ENCODE measurements at places on chromosomes 3 and 15. TPM values are rescaled to one million over a fixed set of nuclear protein-coding genes. Genes with fewer than 3 reads are reported as not detected.
A peak's percentile ranks its signal among the peaks of the same experiment; 100 is the strongest.

SLCO3A1 gene
- total RNA-seq = 12.9 TPM

DNAH12 gene
- 0.99 TPM for total RNA-seq

RTP4 gene
- 3.6 TPM for total RNA-seq

SAMMSON gene
- 2.1 TPM for total RNA-seq

DNA sequence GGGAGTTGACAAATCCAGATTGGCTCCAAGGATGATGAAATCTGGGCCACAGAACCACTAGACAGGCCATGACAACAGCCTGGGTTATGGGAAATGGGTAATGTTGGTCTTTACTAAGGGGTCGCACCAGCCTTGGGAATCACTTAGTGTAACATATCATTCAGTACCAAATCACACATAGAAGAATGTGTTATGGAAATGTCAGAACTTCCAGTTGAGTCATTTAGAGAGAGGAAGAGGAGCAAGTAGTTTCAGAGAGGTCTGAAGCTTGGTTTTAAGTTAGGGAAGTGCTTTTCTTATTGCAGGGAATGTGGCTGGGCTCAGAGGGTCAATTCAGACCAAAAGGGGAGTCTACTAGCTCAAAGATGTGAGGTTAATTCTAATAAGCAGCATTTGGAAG, 241.6 kb upstream of the ZPLD1 start:
- H3K36me3 ChIP-seq = no peaks in the 10 kb centered on the region
- no peak overlapping the region for H3K4me3 ChIP-seq
- H3K4me1 ChIP-seq = peaks cover 34% of the 10 kb centered on the region
- H3K27me3 ChIP-seq = no peaks in the 10 kb centered on the region
- no peak overlapping the region for H3K27ac ChIP-seq

GRCh38 chr3:72408983-72409779, 439.1 kb downstream of the SHQ1 start:
- no peak for DNase-seq
- no peaks in the 10 kb centered on the region for H3K36me3 ChIP-seq
- H3K4me3 ChIP-seq = no peak overlapping the region
- no peaks in the 10 kb centered on the region for H3K27me3 ChIP-seq
- H3K27ac ChIP-seq = no peak overlapping the region
- peaks cover 33% of the 10 kb centered on the region for H3K4me1 ChIP-seq

DNA sequence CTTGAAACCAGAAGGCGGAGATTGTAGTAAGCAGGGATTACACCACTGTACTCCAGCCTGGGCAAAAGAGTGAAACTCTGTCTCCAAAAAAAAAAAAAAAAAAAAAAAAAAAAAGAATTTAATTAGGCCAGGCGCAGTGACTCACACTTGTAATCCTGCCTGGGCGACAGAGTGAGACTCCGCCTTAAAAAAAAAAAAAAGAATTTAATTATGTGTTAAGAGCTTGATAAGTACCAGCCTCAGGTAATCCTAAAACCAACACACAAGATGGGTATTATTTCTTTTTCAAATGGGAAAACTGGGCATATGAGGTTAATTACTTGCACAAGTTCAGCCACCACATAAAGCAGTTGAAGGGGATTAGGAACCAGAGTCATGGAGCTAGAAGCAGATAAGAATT, 49.0 kb downstream of the PBRM1 start:
- H3K27ac ChIP-seq = no peak overlapping the region
- DNase-seq = no peak
- no peak overlapping the region for H3K4me3 ChIP-seq

DNA sequence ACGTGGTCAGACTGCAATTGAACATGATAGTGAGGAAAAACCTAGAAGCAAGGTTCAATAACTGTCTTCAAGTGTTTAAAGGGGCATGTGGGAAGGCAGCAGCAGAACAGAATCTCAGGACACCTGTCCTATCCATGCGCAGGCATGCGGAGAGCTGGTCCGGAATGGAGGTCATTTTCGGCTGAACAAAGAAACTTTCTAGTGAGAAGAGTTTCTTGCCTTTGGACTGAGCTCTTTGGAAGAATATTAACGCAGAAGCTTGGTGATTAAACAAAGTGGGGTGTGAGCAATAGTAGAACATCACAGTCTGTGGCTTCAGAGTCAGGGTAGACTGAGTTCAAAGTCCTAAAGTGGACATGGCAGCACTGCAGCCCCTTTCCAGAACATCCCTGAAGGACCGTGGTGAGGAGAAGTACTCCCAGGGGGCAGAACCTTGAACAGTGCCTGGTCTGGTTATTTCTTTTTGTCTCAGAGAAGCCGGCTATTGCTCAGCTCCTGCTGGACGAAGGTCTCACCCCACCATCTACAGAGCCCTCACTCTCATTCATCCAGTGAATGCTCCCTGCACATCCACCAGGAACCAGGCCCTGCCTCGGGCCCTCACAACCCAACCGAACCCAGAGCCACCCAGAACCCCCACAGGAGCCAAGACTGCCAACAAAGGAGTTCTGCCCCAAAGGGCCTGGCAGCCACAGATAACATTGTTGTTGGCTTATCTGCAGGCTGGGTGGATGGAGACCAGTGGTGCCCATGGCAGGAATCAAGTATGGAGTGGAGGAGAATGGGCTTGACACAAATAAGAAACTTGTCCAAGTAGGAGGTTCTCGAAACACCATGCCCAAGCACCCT, 2.8 kb upstream of the SSUH2 start:
- no peak for DNase-seq
- no peak overlapping the region for H3K27ac ChIP-seq
- no peaks in the 10 kb centered on the region for H3K36me3 ChIP-seq
- no peaks in the 10 kb centered on the region for H3K4me1 ChIP-seq

- no peaks in the 10 kb centered on the region for H3K36me3 ChIP-seq
- no peaks in the 10 kb centered on the region for H3K27me3 ChIP-seq
- H3K4me3 ChIP-seq = no peak overlapping the region
- H3K4me1 ChIP-seq = peaks cover 15% of the 10 kb centered on the region
- no peak overlapping the region for H3K27ac ChIP-seq
Measured at GRCh38 chr3:160447544-160447943, 2.0 kb downstream of the TRIM59 start.

DNA sequence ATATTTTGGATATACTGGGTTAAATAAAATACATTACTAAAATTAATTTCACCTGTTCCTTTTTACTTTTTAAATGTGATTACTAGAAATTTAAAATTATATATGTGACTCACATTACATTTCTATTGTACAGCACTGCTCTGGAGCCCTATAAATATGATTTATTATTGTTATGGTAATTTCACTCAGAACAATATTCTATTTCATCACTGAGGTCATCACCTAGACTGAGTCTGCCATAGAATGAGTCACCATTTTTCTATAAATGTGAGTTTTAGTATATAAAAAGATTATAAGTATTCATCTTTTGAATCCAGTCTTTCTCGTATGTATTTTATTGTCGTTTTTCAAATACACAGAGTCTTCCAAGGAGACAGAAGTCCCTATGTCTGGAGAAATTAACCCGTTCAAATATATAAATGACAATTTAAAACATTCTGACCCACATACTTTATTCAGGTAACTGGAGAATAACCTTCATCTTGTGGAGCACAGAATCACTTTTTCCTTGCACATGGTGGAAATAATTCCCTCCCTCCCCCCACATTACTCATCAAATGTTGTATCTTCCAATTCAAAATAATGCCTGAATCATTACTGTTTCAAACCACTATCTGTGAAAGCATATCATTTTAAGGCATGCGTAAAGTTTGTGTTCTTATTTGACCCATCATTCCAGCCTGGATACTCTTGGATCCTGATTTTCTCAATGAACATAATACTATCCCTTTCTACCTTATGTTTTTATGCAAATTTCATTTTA, 30.0 kb downstream of the CHST14 start:
- H3K27ac ChIP-seq = no peak overlapping the region
- no peaks in the 10 kb centered on the region for H3K4me1 ChIP-seq
- no peak overlapping the region for H3K4me3 ChIP-seq
- no peaks in the 10 kb centered on the region for H3K36me3 ChIP-seq
- DNase-seq = no peak

- H3K27ac ChIP-seq = no peak overlapping the region
- no peaks in the 10 kb centered on the region for H3K4me1 ChIP-seq
- no peak overlapping the region for H3K4me3 ChIP-seq
- no peaks in the 10 kb centered on the region for H3K36me3 ChIP-seq
Measured at GRCh38 chr3:42970557-42970956, 8.6 kb upstream of the GASK1A start.

- no peaks in the 10 kb centered on the region for H3K4me1 ChIP-seq
- no peak for DNase-seq
Measured at GRCh38 chr3:187274977-187275338, 16.6 kb downstream of the MASP1 start.

DNA sequence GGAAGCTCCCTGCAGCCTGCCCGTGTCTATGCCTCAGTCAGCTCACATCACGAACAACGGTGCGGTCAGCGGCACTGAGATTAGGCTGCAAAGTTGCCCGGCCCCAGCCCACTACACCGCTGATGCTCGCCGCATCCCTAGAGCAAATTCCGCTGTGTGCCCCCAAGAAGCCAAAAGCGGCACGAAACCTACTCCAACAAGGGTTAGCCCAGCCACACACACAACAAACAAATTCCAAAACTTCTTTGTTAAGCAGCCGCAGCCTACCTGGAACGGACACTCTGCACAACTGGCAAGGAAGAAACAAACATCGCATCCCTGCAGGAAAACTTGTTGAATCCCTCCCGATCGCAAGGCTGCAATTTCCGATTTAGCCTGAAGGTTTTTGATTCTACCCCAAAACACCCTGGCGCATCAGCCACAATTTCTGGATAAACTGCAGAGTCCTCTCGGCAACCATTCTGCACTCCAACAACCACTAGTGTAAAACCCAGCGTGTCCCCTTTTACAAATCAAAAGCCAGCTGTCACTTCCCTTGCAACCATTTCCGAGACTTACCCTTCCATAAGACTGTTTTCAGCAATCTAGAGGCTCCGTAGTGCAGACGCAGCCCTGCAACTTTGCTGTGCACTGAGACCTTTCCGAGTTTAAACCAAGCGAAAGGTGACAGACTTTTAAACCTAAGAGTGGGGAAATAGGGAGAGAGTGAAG, 449 bp downstream of the ROBO1 start:
- H3K27ac ChIP-seq = no peak overlapping the region
- no peaks in the 10 kb centered on the region for H3K27me3 ChIP-seq
- DNase-seq = no peak
- H3K36me3 ChIP-seq = no peaks in the 10 kb centered on the region

DNA sequence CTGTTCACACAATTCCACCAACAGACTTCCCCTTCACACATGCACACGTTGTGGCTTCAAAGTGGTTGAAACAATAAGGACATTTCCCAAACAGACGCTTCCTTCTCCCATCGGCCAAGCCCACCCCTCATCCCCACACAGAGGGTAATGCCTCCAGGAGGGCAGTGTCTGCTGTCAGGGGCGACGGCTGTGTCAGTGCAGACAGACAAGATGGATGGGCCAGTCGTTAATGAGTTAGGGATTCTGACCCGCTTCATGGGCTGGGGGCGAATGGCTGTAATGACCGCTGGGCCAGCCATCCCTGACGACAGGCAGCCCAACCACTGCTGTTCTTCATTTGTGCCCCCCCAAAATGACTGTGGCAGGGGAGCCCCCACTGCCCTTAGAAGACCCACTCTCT, 20.2 kb upstream of the SKIC8 start:
- H3K27me3 ChIP-seq = no peaks in the 10 kb centered on the region
- no peaks in the 10 kb centered on the region for H3K36me3 ChIP-seq
- no peak overlapping the region for H3K27ac ChIP-seq
- H3K4me3 ChIP-seq = no peak overlapping the region
- DNase-seq = no peak

DNA sequence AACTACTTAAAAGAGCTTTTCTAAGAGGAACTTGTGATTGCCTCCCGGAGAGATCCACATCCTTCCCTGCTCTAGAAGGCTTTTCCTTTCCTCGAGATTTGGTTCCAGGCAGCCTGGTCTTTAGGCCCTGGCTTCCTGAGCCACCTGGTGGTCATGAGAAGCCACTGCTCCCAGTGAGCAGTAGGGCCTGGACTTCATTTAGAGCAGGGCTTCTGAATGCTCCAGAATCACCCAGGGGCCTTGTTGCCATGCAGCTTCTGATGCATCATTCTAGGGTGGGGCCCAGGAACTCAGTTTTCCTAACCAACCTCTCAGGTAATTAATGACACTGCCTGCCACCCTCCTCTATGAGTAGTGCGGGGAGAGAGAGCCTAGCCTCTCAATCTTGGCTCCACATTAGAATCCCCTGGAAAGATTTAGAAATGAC, 29.6 kb downstream of the PSMD6 start:
- peaks cover 33% of the 10 kb centered on the region for H3K4me1 ChIP-seq
- peak; percentile 81 for DNase-seq
- H3K4me3 ChIP-seq = no peak overlapping the region
- no peaks in the 10 kb centered on the region for H3K27me3 ChIP-seq
- H3K36me3 ChIP-seq = no peaks in the 10 kb centered on the region

DNA sequence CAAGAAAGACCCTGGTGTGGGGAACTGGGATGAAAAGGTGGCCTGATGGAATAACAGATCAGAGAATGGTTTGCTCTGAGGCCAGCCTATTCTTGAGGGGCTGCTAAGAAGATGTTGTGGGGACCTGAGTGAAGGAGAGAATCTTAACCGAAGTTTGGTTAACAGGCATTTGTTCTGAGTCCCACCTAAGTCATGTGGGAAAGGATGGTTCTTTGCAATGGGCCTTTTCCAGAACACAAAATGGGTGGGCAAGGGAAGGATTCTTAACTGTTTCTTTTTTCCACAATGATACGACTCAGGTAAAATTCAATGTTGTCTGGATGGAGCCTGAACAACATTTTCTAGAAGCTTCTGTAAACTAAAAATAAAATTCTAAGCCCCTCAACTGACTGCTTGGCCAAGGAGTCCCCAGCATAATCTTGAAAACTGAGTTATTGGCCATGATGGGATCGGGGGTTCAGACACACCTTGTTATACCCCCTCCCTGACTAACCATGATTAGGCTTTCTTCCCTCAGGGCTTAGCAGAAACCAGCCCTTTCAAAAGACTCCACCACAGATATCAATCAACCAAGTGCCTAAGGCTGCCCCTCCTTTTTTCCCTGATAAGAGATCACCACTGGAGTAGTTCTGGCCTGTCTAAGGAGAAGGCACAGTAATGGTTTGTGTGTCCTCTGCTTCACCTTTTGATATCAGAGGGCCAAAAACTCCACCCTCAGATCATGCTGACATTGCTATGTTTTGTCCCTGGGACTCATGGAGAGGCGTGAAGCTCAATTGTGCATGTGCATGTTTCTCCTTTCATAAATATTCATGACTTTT, 30.1 kb downstream of the SCN11A start:
- H3K27ac ChIP-seq = no peak overlapping the region
- no peaks in the 10 kb centered on the region for H3K36me3 ChIP-seq
- H3K27me3 ChIP-seq = no peaks in the 10 kb centered on the region
- no peaks in the 10 kb centered on the region for H3K4me1 ChIP-seq
- H3K4me3 ChIP-seq = no peak overlapping the region

GRCh38 chr3:110708156-110708555, 363.5 kb upstream of the NECTIN3 start:
- no peak overlapping the region for H3K27ac ChIP-seq
- H3K27me3 ChIP-seq = no peaks in the 10 kb centered on the region
- H3K4me1 ChIP-seq = no peaks in the 10 kb centered on the region
- no peak for DNase-seq
- H3K4me3 ChIP-seq = no peak overlapping the region

- no peak overlapping the region for H3K4me3 ChIP-seq
- no peak overlapping the region for H3K27ac ChIP-seq
- DNase-seq = no peak
- no peaks in the 10 kb centered on the region for H3K36me3 ChIP-seq
- no peaks in the 10 kb centered on the region for H3K27me3 ChIP-seq
- H3K4me1 ChIP-seq = no peaks in the 10 kb centered on the region
Measured at GRCh38 chr3:117962750-117963149, 1071.9 kb downstream of the IGSF11 start.
